MCF 10A (cell line): ENCODE measurements at places on chromosomes 5 and 9.
A peak's percentile ranks its signal among the peaks of the same experiment; 100 is the strongest.

DNA sequence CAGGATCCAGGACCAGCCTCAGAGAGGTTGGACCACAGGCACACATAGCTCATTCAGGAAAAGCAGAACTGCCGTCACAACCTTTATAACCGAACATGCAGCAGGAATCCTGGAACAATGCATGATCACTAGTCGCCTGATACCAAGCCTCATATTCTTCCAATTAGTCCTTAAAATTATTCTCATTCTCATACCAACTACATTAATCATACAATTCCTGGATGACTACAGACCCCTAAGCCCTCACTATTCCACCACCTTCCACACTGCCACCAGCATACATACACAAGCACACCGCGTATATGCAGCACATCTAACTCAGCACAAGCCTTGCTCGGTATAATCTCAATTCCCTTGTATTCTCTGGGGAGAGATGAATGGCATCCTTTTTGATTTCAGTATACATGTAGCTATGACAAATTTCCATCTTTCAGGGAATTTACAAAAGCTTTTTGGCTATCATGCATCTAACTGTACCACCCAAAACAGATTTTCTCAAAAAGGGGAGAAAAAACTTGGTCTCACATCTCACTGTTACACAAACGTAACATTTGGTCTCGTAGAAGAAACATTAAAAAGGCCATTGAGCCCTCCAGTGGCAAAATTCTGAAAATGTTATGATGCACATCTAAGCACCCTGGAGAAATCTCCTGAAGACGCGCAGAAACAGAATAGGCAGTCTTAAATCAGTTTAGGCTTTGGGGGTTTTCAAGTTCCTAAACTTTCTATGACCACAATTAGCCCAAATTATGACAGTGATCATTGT lies 46.2 kb downstream of the MCTP1 start:
- H3K4me3 ChIP-seq = no peak overlapping the region
- H3K36me3 ChIP-seq = no peaks in the 10 kb centered on the region
- H3K27ac ChIP-seq = no peak overlapping the region
- H3K4me1 ChIP-seq = peaks cover 6% of the 10 kb centered on the region
- H3K27me3 ChIP-seq = peaks cover 13% of the 10 kb centered on the region
- DNase-seq = peak; percentile 55

- H3K4me3 ChIP-seq = no peak within 1 kb of the TSS
- no peaks in the 10 kb centered on the region for H3K4me1 ChIP-seq
- no peak for DNase-seq
Observed at GRCh38 chr5:138274189-138274853, at the start of gene GFRA3. Gene GFRA3 (minus strand): TSS chr5:138274621. CDS start chr5:138274424, 197 bp downstream.

- H3K27me3 ChIP-seq = no peaks in the 10 kb centered on the region
- H3K36me3 ChIP-seq = no peaks in the 10 kb centered on the region
- peak; percentile 65 for DNase-seq
- peak overlapping the region; percentile 97 for H3K27ac ChIP-seq
Observed at GRCh38 chr5:36876965-36877666, 547 bp downstream of the NIPBL start.

DNA sequence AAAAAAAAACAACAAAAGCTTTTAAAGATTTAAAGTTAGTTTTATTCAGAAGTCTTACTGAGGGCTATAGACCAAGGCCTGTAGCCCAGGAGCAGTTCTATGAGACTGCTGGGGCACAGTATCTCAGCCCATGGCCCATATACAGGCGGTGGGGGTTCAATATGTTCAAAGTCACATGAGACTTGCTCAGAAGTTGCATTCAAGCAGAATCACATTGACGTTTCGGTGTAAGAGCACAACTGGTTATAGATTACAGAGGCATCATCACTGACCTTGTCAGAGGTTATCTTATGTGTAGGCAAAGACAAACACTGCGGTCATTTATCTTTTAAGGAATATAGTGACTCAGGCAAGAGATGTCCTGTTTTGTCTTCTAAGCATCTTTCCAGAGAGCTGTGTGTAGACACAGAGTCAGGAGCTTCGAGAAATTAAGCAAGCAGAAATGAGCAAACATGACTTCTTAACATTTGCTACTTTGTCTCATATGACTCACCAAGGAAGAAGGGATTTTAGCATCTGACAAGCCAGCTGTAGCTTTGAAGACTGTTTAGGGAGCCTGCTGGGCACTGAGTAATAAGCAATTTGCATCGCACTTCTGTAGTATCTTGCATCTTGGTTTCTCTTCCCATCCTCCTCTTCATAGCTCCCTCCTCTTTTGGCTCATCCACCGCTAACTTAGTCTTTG lies 12.9 kb upstream of the F2RL1 start:
- H3K4me3 ChIP-seq = no peak overlapping the region
- no peaks in the 10 kb centered on the region for H3K36me3 ChIP-seq
- DNase-seq = peak; percentile 90
- H3K4me1 ChIP-seq = peaks cover 25% of the 10 kb centered on the region

DNA sequence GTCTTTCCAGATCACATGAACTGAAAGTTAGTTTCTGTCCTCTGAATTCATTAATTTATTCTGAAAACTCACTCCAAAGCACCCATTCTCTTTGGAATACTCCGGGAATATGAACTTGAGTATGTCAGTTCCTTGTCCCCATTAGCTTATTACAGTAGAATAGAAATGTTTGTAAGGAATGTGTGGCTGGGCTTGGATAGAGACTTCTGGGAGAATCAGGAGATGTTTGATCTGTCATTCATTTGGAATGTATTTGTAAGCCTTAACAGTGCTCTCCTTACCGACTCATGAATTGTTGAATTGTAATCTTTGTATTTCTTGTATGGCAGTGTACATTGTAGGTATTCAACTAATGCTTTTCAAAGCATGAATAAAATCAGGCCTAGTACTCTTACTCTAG lies 548.4 kb downstream of the LRRC70 start:
- DNase-seq = no peak
- H3K27me3 ChIP-seq = no peaks in the 10 kb centered on the region
- no peak overlapping the region for H3K4me3 ChIP-seq
- H3K4me1 ChIP-seq = peaks cover 12% of the 10 kb centered on the region
- peak overlapping the region; percentile 39 for H3K27ac ChIP-seq

GRCh38 chr5:179265514-179266290 lies 79.6 kb downstream of the ADAMTS2 start:
- no peaks in the 10 kb centered on the region for H3K27me3 ChIP-seq
- H3K36me3 ChIP-seq = peaks cover 4% of the 10 kb centered on the region
- peak overlapping the region; percentile 56 for H3K4me3 ChIP-seq
- H3K27ac ChIP-seq = peak overlapping the region; percentile 43
- peak; percentile 75 for DNase-seq

DNA sequence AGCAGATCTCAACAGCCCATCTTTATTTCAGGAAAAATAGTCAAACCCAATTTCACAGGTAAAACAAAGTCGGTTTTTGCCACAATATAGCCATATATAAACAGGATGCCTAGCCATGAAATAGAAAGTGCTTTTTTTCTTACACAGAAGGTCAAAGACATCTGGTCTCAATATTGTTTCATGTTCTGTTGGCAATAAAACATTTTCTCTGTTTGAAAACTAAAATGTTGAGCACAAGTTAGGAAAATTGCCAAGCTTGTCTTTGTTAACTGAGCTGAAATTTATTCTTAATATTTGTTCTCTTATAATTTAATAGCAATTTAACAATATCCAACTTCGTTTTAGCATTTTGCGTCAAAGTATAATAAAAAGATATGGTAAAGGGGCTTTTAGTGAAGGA lies 673.4 kb downstream of the DTWD2 start:
- H3K36me3 ChIP-seq = no peaks in the 10 kb centered on the region
- no peaks in the 10 kb centered on the region for H3K27me3 ChIP-seq
- DNase-seq = no peak
- H3K4me1 ChIP-seq = no peaks in the 10 kb centered on the region
- H3K27ac ChIP-seq = no peak overlapping the region
- no peak overlapping the region for H3K4me3 ChIP-seq

DNA sequence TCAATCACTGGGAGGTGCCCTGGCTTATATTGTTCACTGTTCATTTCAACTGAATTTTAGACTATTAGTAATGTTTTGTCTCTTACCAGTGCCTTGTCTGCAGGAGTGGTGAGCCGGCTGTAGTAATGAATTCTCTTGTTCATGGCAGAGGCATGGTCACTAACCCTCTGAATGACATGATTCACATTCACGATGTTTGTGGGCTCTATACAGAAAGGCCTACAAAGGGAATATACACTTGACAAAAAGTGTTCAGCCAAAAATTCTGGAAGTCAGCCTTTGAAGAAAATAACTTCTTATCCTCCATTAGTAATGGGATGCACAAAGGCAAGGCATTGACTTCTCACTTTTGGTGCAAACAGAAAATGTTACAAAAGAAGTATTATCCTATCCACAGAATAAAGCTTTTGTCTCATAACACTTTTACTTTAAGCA lies 39.6 kb downstream of the SLC38A9 start:
- H3K4me3 ChIP-seq = no peak overlapping the region
- H3K27ac ChIP-seq = no peak overlapping the region
- peaks cover 5% of the 10 kb centered on the region for H3K36me3 ChIP-seq
- no peak for DNase-seq
- H3K4me1 ChIP-seq = peaks cover 13% of the 10 kb centered on the region

- H3K27me3 ChIP-seq = no peaks in the 10 kb centered on the region
- H3K27ac ChIP-seq = no peak overlapping the region
- no peaks in the 10 kb centered on the region for H3K36me3 ChIP-seq
- H3K4me3 ChIP-seq = no peak overlapping the region
- peaks cover 5% of the 10 kb centered on the region for H3K4me1 ChIP-seq
Observed at GRCh38 chr5:157486861-157487260, 26.8 kb downstream of the NIPAL4 start.

DNA sequence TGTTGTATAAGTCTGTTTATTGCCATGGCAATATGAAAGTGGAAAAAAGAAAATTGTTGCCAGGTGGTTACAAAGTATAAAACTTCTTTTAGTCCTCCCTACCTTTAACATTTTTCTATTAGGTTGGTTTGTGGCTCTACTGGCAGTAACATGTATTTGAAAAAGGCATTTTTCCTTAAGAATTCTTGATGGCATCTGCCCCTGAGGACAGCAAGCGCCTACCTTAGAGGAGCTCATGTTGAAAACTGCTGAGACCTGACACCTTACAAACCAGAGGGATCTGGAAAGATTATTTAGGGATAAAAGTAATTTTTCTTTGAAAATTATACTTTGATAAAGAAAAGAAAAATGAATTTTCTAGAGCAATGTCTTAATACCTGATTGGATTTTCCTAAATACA lies 208.1 kb downstream of the CAVIN4 start:
- H3K27ac ChIP-seq = no peak overlapping the region
- no peaks in the 10 kb centered on the region for H3K4me1 ChIP-seq
- H3K4me3 ChIP-seq = no peak overlapping the region
- no peaks in the 10 kb centered on the region for H3K27me3 ChIP-seq
- no peaks in the 10 kb centered on the region for H3K36me3 ChIP-seq

DNA sequence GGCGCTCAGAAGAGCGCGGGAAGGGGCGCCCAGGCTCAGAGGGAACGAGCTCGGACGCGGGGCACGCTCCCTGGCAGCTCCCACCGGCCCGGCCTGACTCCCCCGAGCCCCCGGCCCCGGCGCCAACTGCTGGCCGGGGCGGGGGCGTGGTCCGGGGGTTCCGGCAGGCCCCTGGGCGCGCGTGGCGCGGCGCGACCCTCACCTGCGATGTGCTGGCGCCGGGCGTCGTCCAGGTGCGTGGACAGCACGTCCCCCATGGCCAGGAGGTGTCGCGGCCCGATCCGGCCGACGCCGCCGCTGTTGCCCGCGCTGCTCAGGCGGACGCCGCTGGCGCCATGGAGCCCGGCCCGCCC lies 43.5 kb upstream of the STXBP1 start:
- peaks cover 41% of the 10 kb centered on the region for H3K36me3 ChIP-seq
- peaks cover 25% of the 10 kb centered on the region for H3K4me1 ChIP-seq
- H3K27ac ChIP-seq = no peak overlapping the region
- peak; percentile 11 for DNase-seq

DNA sequence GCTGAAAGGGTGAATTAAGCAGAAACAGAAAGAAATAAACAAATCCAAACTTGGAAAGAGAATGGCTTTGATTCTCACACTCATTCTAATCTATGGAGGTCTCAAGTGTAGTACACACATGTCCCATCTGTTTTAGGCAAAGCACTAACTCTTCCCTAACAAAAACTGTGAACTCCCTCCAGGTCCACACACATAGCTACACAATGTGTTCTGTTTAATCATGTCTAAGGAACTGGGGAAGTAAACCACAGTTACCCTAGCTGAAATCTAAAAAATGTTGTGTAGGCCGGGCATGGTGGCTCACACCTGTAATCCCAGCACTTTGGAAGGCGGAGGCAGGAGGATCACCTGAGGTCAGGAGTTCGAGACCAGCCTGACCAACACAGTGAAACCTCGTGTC lies 118.7 kb upstream of the FST start:
- H3K4me1 ChIP-seq = peaks cover 10% of the 10 kb centered on the region
- no peak for DNase-seq
- H3K27ac ChIP-seq = peak overlapping the region; percentile 74
- H3K4me3 ChIP-seq = no peak overlapping the region

DNA sequence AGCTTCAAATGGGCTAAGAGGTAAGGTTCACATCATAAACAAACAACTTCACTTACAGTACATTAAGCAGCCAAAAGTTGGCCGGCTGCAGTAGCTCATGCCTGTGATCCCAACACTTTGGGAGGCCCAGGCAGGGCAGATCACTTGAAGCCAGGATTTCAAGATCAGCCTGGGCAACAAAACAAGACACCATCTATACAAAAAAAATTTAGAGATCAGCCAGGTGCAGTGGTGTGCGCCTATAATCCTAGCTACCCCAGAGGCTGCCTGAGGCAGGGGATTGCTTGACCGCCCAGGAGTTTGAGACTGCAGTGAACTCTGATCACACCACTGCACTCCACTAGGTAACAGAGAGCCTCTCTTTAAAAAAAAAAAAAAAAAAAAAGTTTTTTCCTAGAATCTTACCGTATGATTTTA lies 16.9 kb downstream of the UBTD2 start:
- peak overlapping the region; percentile 20 for H3K27ac ChIP-seq
- DNase-seq = no peak
- H3K4me1 ChIP-seq = no peaks in the 10 kb centered on the region
- no peaks in the 10 kb centered on the region for H3K27me3 ChIP-seq
- peaks cover 11% of the 10 kb centered on the region for H3K36me3 ChIP-seq

- H3K27ac ChIP-seq = no peak overlapping the region
- H3K27me3 ChIP-seq = no peaks in the 10 kb centered on the region
- no peaks in the 10 kb centered on the region for H3K4me1 ChIP-seq
- H3K4me3 ChIP-seq = no peak overlapping the region
- H3K36me3 ChIP-seq = peaks cover 61% of the 10 kb centered on the region
Observed at GRCh38 chr9:136426787-136427186, 12.9 kb downstream of the INPP5E start.

DNA sequence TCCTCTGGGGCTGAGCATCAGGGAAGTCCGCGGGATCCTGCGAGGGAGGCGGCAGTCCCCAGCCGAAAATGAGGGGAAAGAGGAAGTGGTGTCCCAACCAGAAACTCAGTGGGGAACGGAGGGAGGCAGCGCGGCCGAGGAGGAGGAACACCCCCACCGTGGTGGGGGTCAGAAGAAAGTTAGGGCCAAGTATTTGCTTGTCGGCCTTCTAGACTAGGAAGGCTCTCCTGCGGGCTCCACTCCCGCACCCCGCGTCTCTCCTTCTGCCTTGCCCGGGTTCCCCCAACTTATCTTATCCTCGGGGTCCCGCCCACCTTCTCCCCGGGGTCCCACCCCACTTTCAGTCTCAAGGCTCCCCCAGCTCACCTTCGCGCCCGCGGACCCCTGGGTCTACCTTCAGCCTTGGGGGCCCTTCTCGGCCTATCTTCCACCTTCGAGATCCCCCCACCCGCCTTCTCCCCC lies 557 bp upstream of the PHF2 start:
- no peaks in the 10 kb centered on the region for H3K36me3 ChIP-seq
- no peaks in the 10 kb centered on the region for H3K27me3 ChIP-seq
- peak overlapping the region; percentile 93 for H3K27ac ChIP-seq
- peak overlapping the region; percentile 82 for H3K4me3 ChIP-seq
